Left forelimb (tissue), 1 donor: ENCODE measurements at places on chromosomes 1 and 21.

- peak; percentile 48 for DNase-seq
These were observed 531 bp downstream of the TSPEAR start for GRCh38 chr21:44710756-44711326.

DNA sequence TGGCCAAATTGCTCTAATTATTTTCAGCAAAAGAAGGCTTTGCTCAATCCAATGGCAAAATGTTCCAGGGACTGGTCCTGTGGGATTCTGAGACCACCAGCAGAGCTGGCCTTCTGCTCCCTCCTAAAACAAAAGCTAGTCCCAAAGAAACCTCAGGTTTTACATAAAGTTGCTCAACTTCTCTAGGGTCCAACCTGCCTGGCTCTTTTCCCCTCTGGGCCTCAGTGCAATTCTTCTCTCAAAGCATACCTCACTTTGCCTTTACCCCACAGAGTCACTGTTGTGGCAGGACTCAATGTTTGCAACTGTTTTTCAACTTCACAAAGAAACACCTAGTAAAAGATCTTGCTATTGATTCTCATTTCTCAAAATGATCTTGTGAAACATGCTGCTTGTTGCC lies 39.8 kb downstream of the TBX15 start:
- DNase-seq: no peak

- no peak for DNase-seq
These were observed 274.5 kb upstream of the C1orf174 start for GRCh38 chr1:4174291-4175200.

DNA sequence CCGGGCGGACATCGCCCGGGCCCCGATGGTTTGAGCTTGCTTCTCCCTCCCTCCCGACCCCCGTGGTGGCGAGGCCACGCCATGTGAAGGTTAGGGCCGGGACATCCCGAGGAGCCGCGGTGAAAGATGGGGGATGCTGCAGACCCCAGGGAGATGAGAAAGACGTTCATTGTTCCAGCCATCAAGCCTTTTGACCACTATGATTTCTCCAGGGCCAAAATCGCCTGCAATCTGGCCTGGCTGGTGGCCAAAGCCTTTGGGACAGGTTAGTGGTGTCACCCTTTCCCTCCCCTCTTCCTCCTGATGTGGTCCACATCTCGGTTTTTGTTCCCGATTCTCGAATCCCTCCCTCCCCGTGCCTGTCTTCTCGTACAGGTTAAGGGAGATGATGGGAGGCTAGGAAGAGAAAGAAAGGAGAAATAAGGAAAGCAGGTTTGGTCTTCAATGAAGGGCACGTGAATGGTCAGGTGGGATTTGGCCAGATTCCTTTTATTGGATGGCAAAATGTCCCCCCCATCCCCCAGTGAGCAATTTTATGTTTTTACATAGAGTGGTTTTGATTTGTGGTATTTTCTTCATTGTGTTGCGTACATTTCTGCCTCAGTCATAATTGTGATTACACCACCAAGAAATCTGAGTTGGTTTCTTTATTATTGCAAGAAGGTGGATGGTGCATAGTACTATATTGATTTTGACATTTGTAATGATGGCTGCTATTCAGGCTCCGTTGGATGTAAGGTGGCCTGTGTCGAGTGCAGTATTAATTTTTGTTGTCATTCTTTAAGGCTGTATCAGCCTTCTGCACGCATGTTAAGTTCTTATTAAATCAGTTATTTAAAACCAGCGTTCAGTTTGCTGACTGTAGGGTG lies 1.2 kb downstream of the CAMSAP2 start:
- no peak for DNase-seq

DNA sequence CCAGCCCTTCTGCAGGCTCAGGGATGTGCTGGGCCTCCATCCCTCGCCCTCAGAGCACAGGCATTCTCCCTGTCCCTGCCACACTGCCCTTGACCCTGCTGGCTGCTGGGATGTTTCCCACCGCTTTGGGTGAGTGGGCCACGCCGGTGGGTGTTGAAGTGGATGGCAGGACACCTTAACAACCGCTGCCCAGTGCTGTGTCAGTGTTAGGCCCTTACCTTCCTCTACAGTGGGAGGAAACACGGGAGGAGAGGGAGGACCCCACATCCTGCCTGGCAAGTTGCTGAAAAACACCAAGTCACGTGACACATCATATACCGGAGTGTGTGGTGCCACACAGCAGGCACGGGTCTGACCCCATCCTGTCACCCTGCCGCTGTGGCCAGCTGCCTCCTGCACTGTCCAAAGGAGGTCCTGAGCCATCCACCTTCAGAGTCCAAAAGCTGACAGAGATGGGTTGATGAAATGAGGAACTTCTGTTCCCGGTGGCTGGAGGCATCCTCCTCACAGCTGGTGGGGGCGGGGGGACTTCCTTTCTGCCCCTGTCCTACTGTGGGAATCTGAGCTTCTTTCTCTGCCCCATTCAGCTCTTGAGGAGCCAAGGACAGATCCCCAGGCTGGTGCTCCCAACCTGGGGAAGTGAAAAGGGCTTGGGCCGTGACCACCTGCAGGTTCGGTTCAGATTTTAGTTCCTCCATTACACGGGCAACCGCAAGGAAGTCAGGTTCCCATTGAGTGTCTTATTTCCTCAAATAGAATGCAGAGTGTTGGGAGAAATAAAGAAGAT lies 3.2 kb upstream of the THEMIS2 start:
- no peak for DNase-seq

DNA sequence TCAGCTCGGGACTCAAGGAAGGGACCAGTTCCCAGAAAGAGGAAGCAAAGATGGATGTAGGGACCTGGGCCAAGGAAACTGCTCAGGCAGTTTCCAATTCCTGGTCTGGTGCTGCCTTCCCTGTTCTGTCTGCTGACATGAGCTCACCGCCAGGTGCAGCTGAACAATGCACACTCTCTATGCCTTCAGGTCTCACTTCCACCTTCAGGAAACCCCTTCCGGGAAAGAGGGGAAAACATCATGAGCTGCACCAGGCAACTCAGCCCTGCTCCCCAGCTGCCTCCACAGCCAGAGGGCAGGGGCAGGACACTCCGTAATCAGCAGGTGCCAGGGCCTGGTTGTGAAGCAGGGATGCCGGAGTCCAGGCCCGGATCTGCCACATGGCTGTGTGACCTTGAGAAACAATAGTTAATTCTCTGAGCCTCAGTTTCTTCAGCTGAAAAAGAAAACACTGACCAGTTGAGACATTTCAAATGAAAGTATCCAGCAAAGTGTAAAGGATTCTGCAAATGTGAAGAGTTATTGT lies 27.8 kb downstream of the SMIM12 start:
- no peak for DNase-seq

- no peak for DNase-seq
These were observed 9.0 kb upstream of the CSRP1 start for GRCh38 chr1:201515895-201516294.

DNA sequence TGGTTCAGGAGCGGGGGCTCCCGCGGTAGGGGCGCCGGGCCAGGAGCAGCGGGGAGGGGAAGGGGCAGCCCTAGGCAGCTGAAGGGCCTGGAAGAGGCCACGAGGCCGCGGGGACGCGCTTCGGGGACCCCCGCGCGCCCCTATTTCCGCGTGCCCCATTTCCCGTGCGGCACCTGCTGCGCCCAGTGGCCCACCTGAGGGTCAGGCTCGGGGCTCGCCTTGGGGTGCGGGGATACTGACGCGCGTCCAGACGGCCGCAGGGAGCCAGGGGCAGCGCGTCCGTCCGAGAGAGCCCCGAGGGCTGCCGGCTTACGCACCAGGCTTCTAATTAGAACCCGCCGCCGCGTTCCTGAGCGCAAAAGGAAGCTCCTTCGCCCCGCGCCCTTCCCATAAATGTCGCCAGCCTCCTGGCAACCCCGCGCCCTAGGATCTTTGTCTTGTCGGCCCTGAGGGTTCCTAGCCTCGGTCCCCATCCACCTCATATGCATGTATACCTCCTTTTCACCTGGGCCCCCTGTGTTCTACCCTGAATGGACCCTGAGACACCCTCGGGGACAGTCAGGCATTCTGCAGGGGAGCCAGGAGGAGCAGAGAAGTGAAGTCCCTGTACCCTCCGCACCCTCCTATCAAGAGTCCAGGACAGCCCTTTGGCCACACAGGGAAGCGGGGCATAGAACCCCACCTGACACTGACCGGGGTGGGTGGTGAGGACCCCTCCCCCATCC lies 1.8 kb downstream of the WNT3A start:
- peak; percentile 46 for DNase-seq

DNA sequence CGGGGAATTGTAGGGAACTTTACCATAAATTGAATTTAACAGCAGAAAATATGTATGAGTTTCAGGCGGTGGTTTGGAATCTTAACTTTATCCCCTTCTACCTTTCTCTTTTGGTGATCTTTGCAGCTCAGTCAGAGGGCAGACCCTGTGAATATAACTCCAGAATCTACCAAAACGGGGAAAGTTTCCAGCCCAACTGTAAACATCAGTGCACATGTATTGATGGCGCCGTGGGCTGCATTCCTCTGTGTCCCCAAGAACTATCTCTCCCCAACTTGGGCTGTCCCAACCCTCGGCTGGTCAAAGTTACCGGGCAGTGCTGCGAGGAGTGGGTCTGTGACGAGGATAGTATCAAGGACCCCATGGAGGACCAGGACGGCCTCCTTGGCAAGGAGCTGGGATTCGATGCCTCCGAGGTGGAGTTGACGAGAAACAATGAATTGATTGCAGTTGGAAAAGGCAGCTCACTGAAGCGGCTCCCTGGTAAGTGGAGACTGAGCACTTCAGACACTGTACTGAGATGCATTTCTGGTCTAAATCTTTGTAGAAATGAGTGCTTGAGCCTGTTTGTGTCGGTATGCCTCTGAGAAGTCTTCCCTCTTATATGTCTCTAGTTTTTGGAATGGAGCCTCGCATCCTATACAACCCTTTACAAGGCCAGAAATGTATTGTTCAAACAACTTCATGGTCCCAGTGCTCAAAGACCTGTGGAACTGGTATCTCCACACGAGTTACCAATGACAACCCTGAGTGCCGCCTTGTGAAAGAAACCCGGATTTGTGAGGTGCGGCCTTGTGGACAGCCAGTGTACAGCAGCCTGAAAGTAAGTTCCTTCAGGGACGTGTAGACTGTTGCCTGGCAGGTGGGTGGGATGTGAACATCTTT lies 1.5 kb downstream of the CCN1 start:
- DNase-seq: no peak

GRCh38 chr1:6059866-6060265 lies 14.2 kb downstream of the KCNAB2 start:
- no peak for DNase-seq

GRCh38 chr21:41361786-41362604 lies at the start of gene MX2:
Gene MX2, plus strand, starts transcription at chr21:41362027. Its CDS starts 14,880 bp downstream, at chr21:41376907.
- peak; percentile 55 for DNase-seq

- DNase-seq: no peak
These were observed 37.0 kb downstream of the TBCE start for GRCh38 chr1:235404190-235404589.

- DNase-seq: no peak
These were observed 8.9 kb downstream of the ARHGEF19 start for GRCh38 chr1:16203550-16203949.

- no peak for DNase-seq
These were observed 126.9 kb downstream of the VAV3 start for GRCh38 chr1:107838056-107838455.

- no peak for DNase-seq
These were observed 171.2 kb downstream of the TTLL7 start for GRCh38 chr1:83827741-83828140.

DNA sequence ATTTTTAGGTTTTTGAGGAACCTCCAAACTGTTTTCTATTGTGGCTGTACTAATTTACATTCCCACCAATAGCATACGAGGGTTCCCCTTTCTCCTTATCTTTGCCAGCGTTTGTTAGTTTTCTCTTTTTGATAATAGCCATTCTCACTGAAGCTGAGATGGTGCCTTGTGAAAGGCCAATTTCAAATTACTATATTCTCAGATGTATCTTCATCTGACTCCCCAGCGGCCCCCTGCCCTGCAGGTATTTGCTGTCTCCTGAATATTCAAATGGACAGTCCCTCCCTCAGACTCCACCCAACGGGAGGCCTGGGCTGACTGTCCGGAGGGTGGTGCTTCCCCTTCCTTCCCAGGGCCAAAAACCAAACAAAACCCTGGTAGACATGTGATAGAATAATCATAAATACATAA lies 33.5 kb upstream of the TARBP1 start:
- DNase-seq: no peak

DNA sequence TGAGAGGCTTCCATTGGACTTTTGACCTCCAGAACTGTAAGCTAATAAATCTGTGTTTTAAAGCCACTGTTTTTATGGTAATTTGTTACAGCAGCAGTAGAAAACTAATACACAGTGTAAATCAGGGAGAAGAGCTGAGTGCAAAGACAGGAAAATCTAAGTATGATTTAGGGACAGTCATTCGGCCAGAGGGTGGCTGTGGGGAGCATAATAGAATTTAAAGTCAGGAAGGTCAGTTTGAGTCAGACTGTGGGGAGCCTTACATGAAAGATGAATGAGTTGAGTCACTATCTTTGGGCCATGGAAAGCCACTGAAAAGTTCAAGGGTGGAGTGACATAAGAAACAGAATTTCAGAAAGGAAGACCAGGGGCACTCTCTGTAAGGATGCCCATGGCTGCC lies 52.4 kb upstream of the SSX2IP start:
- DNase-seq: no peak
